Urinary bladder (tissue), 4 donors: ENCODE measurements at places on chromosomes 3 and 15. TPM values are rescaled to one million over a fixed set of nuclear protein-coding genes. Genes with fewer than 3 reads are reported as not detected.

DNA sequence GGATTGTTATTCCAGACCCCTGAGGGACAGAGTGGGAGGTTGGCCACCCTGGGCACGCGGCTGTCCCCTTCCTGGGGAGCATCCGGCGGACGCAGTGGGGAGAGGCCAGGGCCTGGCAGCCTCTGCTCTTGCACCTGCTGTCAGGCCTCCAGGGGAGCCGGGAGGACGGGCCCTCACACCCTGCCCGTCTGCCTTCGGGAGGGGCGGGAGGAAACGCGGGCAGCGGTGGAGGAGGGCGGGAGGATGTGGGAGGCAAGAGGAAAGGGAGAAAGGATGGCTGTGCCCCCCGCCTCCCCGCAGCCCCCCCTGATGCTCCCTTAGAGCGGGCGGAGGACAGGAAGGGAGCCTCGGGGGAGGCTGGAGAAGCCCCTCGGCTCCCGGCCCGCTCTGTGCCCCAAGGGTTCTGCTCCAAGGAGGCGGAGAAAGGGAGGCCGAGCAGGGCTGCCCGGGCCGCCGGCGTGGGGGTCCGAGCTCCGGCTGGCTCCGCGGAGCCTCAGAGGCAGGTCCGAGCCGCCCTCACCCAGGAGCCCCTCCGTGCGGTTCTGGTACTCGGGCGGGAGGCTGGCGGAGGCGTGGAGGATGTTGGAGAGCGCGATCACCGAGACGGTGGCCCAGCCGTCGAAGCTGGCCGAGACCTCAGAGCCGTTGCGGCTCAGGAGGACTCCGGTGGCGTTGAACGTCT is 40.9 kb downstream of the MUC20 start:
- no peak for DNase-seq

DNA sequence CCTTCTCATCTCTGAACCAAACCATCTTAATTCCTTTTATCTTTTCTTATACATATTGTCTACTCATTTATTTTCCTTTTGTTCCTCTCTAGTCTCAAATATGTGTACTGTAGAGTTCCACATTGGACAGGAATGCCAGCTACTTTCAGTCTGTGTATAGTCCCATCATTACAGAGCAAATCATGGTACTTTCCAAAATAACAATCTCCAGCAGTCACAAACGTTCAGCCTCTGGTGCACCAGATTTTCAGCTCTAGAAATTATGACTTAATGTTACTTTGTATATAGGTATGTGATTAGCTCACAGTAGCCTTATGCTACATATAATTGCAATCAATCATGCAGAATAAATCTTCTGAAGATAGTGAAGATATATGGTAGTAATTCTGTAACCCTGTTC is 32.5 kb upstream of the TM4SF4 start:
- no peak for DNase-seq

- no peak for DNase-seq
Observed at GRCh38 chr15:67855842-67856241, 16.0 kb upstream of the RNU6-1 start.

DNA sequence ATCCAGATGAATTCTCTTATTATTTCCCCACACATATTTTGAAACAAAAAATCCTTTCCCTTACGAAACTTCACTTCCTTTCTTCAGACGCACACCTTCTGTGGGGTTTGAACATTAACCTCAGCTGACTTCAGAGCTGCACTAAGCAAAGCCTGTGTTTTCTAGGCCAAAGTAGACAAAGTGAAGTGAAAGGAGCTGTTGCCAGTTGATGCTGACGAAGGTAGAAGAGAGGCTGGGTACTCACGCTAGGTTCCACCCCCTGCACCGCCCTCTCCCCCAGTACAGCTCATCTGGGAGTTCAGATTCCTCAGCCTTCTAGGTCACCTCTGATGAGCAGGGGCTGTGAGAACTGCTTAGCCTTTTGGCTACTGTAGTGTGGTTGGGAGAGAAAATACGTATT is 24.1 kb downstream of the DUT start:
- DNase-seq: no peak

GRCh38 chr15:59904450-59905135 is 99.5 kb upstream of the FOXB1 start:
- DNase-seq: no peak

DNA sequence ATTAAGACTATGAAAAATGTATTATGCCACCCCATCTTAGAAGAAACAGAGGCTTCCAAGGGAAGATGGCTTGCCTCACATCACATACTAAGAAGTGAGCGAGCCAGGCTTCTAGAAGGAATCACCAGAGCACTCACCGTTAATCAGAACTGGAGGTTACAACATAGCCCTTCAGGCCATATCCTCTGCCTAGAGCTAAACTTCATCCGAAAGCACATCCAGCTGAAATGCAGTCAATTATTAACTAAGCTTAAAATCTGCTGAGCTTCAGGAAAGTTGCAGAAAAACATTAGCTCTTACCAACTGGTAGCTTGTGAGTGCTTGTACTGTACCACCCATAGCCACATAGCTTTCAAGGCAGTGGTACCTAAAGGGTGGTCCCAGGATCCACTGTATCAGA is 483.2 kb downstream of the TBL1XR1 start:
- no peak for DNase-seq

CD200 gene
- total RNA-seq: 23.0 TPM

- no peak for DNase-seq
Observed at GRCh38 chr3:34777386-34777785, 861.9 kb upstream of the ARPP21 start.

DNA sequence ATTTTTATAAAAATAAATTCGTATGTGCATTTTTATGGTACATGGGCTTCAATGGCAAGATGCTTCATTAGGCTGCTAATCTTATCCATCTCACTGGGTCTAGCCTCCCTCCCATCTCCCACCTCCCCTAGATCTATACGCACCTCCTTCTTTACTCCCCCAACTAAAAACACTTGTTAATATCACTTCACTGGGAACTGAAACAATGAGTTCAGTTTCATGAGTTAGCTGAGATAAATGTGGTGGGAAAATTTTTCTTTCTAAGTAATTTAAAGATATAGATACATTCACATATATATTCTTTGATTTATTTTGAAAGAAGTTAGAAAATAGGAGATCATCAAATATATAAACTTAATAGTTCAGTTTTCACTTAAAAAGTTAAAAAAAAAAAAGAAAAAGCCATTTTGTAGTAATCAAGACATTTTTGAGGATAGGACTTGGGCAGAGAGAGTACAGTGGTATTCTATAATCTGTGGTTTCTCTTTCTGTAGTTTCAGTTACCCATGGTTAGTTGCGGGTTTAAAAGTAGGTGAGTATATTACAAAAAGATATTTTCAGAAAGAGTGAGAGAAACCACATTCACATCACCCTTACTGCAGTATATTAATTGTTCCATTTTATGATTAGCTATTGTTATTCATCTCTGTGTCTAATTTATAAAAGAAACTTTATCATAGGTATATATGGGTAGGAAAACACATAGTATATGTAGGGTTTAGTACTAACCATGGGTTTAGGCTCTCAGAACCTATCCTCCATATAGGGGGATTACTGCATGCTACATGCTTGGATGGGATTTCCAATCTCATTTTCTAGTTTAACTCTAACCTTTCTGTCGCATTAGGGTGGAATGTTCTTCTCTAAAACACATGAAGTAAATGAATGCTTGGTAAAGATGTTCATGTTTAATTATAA is 316.0 kb upstream of the CBLB start:
- DNase-seq: no peak

DNA sequence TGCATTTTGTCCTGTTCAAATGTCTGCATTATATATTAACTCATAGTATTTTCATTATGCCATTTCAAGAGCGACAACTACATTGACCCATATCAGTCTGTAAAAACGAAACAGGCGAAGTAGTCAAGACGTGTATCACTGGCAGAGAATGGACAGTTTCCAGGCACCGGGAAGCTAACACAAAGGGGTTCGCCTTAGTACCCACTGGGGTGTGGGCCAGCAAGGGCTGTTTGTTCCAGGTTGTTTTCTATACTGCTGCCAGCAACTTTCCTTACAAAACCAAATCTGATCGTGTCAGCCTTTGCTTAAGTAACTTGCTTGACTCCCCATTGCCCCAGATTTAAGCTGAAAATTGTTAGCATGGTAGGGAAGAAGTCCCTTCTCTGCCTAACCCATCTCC is 87.1 kb downstream of the CGNL1 start:
- no peak for DNase-seq

TIMP4 gene
- total RNA-seq: 1.3 TPM

- no peak for DNase-seq
Observed at GRCh38 chr3:171256445-171257250, 203.6 kb downstream of the TNIK start.

DNA sequence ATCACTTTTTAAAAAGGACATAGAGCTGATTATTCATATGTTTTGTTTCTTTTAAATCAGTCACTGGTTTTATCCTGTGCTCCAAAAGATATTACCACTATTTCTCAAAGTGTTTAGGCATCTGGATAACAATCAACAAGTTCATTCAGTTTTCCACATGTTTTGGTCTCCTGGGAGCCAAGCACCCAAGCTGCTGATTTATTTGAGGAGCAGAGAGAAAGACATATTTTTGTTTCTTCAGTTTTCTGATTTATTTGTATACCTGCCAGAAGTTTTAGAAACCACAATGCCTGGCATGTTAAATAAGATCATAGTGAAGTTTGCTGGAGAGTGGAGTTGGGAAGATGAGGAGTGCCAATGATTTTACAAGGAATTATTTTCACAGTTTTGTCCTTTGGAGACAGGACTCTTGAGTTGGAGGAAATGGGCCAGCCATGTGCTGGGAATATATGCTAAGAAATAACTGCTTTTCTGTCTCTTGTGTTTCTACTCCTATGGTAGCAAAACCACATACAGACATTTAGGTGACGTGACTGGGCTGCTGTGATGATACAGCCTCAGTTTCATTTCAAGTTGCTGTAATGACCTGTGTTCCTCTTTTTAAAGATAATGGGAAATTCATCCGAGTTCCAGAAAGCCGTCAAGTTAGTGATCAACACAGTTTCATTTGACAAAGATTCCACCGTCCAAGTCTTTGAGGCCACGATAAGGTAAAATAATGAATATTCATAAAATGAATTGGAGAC is 11.7 kb downstream of the EDEM1 start:
- DNase-seq: no peak

GRCh38 chr3:52236424-52236886 is 2.5 kb downstream of the TWF2 start:
- no peak for DNase-seq

ACAP2 gene
- total RNA-seq: 151 TPM

DNA sequence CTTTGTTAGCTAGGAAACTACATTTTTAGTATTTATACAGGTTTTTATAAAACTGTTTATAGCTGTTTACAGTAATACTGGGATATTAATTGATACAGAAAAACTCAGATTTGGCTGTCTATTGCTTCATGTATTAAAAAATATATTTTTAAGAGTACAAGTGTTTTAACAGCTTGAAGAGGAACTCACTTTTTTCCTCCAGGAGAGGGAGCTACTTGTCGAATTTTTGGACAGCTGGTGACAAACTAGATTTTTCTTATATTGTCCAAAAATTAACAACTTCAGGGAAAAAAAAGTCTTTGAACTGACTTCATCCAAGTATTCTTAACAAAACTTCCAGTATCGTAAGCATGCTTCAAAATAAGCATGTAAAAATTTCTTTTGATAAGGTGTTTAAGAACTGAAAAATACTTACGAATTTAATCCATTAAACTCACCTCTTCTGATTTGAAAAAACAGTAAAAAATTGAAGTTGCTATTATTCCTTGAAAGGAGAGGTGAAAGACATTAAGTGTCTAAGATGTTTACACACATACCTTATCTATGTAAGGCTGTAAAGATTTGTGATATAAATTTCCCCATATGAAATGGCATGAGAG is 4.0 kb downstream of the DIPK2A start:
- no peak for DNase-seq

ZDHHC3 gene
- total RNA-seq: 56.1 TPM

- no peak for DNase-seq
Observed at GRCh38 chr3:58116985-58117384, 93.8 kb downstream of the DNASE1L3 start.

GRCh38 chr3:55409806-55410205 is 77.3 kb downstream of the WNT5A start:
- DNase-seq: no peak

CLSTN2 gene
- total RNA-seq: 4.9 TPM

GRCh38 chr3:170751083-170751898 is 118.7 kb downstream of the RPL22L1 start:
- DNase-seq: no peak

GRCh38 chr15:82030176-82030575 is 15.6 kb downstream of the MEX3B start:
- DNase-seq: no peak

- no peak for DNase-seq
Observed at GRCh38 chr3:32961189-32961715, 9.8 kb downstream of the CCR4 start.

TMEM108 gene
- total RNA-seq: 2.3 TPM

GRCh38 chr15:69244798-69245197 is 53.9 kb upstream of the PAQR5 start:
- no peak for DNase-seq

PIF1 gene
- total RNA-seq: 4.1 TPM

GRCh38 chr3:31680072-31680870 is 147.5 kb downstream of the STT3B start:
- no peak for DNase-seq

DNA sequence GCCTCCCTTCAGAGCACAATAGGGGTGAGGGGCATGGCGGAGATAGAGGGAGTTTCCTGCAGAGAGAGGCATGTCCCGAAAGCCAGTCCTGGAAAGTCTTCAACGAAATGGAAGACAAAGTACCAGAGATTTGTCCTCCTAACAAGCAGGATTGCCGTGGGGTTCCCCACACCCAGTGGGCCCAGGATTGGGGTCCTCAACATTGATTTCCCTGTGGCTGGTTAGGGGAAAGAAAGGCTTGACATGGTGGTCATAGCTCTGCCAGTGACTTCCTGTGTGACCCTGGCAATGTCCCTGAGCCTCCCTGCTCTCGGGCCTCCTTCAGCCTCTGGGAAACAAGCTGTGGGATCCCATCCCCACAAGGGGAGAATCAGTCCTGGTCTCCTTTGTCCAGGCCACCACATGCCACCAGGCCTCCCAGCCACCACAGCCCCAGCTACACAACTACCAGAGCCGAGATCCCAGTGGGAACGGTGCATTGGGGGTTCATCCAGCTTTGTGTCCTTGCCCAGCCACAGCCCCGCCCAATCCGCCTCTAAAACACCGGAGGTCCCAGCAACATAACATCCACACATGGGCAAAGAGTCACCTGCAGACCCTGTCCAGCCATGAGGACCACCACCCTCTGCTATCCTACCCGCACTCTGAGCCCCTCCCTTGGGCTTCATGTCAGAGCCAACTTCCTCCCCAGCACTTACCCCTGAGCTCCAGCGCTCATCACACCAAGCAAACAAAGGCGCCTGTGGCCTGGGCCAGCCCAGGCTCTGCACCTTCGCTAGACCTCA is 63.0 kb downstream of the ADAMTS17 start:
- DNase-seq: no peak

KCNMB3 gene
- total RNA-seq: 6.6 TPM

- no peak for DNase-seq
Observed at GRCh38 chr3:70180664-70181063, 131.8 kb downstream of the MDFIC2 start.

TMEM158 gene
- total RNA-seq: 1.7 TPM

HDC gene
- 11.7 TPM for total RNA-seq
